ENCODE measurements at places on chromosomes 4 and X.

DNA sequence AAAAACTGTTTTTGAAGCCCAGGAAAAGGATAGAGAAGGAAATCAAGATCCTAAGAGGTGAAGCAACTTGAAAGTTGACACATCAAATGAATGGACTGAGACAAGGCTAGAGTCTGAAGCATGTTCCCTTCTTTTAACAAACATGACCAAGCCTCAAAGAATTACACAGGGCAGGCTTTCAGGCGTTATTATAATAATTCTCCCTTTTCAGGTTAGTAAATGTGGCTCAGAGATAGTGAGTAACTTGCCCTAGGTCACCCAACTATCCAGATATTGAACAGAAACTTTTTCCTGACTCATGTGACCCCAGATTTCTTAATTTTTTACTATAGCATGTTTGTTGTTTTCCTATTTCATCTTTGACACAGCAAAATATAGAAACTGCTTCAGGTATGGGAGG lies 91.7 kb downstream of the PPP1R2C start:
- H3K27ac ChIP-seq, result no peak overlapping the region
- no peaks in the 10 kb centered on the region for H3K36me3 ChIP-seq
- no peak for DNase-seq
- H3K27me3 ChIP-seq, result no peaks in the 10 kb centered on the region

DNA sequence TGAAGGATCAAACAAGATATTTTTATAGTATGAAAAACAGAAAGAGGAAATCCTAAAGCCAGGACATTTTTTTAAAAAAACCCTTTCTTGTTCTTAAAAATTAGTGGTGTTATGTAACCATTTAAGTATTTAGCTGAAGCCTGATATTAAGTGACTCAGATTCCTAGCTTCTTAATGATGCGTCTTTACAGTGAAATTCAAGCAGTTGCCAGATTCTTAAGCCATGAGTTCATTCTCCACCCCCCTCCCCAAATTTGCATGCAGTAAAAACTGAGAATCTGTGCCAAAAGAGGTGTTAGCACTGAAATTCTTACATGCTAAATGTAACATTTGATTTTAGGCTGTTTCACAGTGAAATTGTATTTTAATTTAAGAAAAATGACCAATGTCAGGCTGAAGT lies 180.8 kb downstream of the RAPGEF2 start:
- no peaks in the 10 kb centered on the region for H3K36me3 ChIP-seq
- no peak overlapping the region for H3K27ac ChIP-seq
- H3K4me1 ChIP-seq, result no peaks in the 10 kb centered on the region
- no peak for DNase-seq
- no peak overlapping the region for H3K4me3 ChIP-seq

GRCh38 chrX:30283456-30284200 lies 25.6 kb downstream of the NR0B1 start:
- no peaks in the 10 kb centered on the region for H3K4me1 ChIP-seq
- no peak overlapping the region for H3K27ac ChIP-seq
- H3K36me3 ChIP-seq, result no peaks in the 10 kb centered on the region
- DNase-seq, result no peak
- no peaks in the 10 kb centered on the region for H3K27me3 ChIP-seq

DNA sequence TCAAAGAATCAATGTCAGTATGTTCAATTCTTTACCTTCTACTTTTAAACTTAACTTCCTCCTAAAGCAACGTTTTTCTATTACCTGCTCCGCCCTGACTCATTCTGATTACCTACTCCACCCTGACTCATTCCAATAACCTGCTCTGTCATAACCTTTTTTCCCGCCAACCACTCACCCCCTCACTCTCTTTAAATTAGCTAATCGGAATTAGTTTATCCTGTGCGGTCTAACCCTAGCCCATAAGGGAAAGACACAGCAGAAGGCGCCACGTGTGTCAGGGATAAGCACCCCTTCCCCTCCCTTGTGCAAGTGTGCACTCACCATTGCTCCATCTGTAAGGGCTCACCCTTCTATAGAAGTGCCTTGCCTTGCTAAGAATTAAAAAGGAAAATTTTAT lies 64.4 kb downstream of the EIF4E start:
- H3K27me3 ChIP-seq, result no peaks in the 10 kb centered on the region
- no peak for DNase-seq
- H3K36me3 ChIP-seq, result no peaks in the 10 kb centered on the region
- no peak overlapping the region for H3K27ac ChIP-seq

GRCh38 chr4:137861682-137862081 lies 329.4 kb upstream of the PCDH18 start:
- no peaks in the 10 kb centered on the region for H3K36me3 ChIP-seq
- no peak overlapping the region for H3K4me3 ChIP-seq
- H3K27me3 ChIP-seq, result no peaks in the 10 kb centered on the region
- no peak for DNase-seq

GRCh38 chr4:85391071-85391470 lies 83.9 kb upstream of the ARHGAP24 start:
- no peaks in the 10 kb centered on the region for H3K36me3 ChIP-seq
- no peak overlapping the region for H3K27ac ChIP-seq
- DNase-seq, result no peak
- H3K27me3 ChIP-seq, result no peaks in the 10 kb centered on the region
- no peak overlapping the region for H3K4me3 ChIP-seq

GRCh38 chr4:6423575-6423974 lies 48.8 kb downstream of the PPP2R2C start:
- H3K27ac ChIP-seq, result no peak overlapping the region
- no peak overlapping the region for H3K4me3 ChIP-seq
- DNase-seq, result no peak
- no peaks in the 10 kb centered on the region for H3K36me3 ChIP-seq
- H3K27me3 ChIP-seq, result no peaks in the 10 kb centered on the region

- no peak for DNase-seq
- no peak within 1 kb of the TSS for H3K4me3 ChIP-seq
- no peaks in the 10 kb centered on the region for H3K27me3 ChIP-seq
- H3K4me1 ChIP-seq, result no peaks in the 10 kb centered on the region
Observed at GRCh38 chrX:66163849-66164411, at the start of gene HEPH. Gene HEPH (plus strand): TSS chrX:66164247. CDS start chrX:66170571, 6,324 bp downstream.

DNA sequence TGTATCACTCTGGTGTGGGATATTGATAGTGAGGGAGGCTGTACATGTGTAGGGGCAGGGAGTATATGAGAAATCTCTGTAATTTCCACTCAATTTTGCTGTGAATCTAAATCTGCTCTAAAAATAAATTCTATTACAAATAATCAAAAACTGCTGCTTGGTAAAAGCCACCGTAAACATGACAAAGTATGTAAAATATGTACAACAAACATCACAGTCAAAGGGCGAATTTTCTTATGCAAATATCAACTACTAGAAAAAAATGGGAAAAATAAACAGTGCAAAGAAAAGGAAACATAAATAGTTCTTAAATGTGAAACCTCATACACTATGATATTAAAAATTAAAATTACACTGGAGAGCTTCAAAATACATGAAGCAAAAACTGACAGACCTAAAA lies 105.1 kb upstream of the DCLK2 start:
- no peaks in the 10 kb centered on the region for H3K27me3 ChIP-seq
- no peaks in the 10 kb centered on the region for H3K36me3 ChIP-seq
- no peak overlapping the region for H3K4me3 ChIP-seq
- H3K27ac ChIP-seq, result no peak overlapping the region
- H3K4me1 ChIP-seq, result no peaks in the 10 kb centered on the region
- no peak for DNase-seq

- no peaks in the 10 kb centered on the region for H3K27me3 ChIP-seq
- H3K27ac ChIP-seq, result no peak overlapping the region
- no peak for DNase-seq
- H3K36me3 ChIP-seq, result peaks cover 3% of the 10 kb centered on the region
- no peak overlapping the region for H3K4me3 ChIP-seq
- H3K4me1 ChIP-seq, result no peaks in the 10 kb centered on the region
Observed at GRCh38 chr4:37615059-37615719, 71.0 kb downstream of the RELL1 start.

DNA sequence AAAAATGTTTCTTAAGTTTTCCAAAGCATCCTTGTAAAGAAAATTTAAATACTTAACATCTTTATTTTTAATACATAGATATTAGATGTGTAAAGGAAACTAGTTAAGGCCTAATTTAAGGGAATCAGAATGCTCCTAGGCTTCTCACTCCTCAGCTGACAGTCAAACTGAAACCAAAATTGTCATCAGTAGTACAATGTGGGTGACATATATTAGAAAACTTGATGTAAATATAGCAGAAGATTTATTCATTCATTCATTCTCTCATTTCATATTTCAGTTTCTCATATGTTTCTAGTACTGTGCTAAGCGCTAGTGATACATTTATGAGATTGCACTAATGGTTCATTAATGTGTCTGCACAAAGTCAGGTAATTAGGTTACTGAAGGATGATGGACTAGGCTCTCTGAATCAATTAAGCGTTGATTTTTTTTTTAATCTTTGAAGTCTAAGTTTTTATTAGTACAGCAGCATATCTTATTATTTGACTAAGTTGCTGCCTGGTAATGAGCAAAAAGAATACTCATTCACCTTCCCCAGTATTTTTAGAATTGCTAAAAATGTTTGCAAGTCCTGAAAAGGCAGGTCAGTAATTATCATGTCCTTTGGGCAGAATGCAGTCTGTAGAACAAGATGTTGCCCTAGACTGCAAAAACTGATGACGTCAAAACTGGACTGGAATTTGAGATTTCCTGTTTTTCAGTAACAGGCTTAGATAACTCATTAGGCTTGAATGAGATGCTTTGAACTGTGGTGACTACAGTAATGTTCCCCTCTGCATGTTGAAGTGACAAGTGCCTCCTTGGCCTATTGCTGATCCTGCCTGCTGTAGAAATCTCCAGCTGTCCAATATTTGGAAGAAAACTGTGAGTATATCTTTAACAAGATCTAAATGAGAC lies 128.7 kb downstream of the ARHGAP24 start:
- no peak overlapping the region for H3K27ac ChIP-seq
- H3K36me3 ChIP-seq, result no peaks in the 10 kb centered on the region
- H3K4me1 ChIP-seq, result no peaks in the 10 kb centered on the region
- H3K27me3 ChIP-seq, result no peaks in the 10 kb centered on the region

DNA sequence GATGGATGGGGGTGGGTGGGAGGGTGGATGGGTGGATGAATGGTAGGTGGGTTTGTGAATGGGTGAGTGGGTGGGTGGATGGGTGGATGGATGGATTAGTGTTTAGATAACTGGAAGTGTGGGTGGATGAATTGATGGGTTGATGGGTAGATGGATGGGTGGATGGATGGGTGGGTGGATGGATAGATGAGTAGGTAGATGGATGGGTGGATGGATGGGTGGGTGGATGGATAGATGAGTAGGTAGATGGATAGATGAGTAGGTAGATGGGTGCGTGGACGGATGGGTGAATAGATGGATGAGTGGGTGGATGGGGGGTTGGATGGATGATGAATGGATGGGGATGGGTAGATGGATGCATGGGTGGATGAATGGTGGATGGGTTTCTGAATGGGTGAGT lies 20.3 kb upstream of the ASMTL start:
- no peak for DNase-seq
- peaks cover 36% of the 10 kb centered on the region for H3K4me1 ChIP-seq
- H3K27me3 ChIP-seq, result no peaks in the 10 kb centered on the region
- peaks cover 12% of the 10 kb centered on the region for H3K36me3 ChIP-seq
- H3K27ac ChIP-seq, result no peak overlapping the region

GRCh38 chr4:2583517-2583916 lies 47.1 kb downstream of the FAM193A start:
- DNase-seq, result no peak
- peaks cover 7% of the 10 kb centered on the region for H3K4me1 ChIP-seq
- H3K27me3 ChIP-seq, result no peaks in the 10 kb centered on the region
- no peaks in the 10 kb centered on the region for H3K36me3 ChIP-seq
- no peak overlapping the region for H3K27ac ChIP-seq
- H3K4me3 ChIP-seq, result no peak overlapping the region

DNA sequence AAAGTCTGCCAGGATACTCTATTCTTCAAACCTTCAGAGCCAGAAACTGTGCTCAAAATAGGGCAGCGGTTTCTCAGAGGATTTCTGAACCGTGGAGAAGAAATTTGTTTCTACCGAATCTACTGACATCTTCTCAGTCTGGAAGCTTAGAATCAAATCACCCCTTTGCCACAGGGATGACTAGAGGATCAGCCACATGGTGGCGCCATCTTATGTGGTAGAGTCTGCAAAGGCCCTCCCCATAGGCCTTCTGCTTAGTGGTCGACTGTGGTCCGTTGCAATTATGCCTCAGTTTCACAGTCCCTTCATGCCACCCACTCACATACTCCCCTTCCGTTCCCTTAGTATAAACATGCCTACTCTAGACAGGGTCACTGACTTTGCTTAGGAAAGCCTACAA lies 680.7 kb upstream of the SPANXN1 start:
- no peak overlapping the region for H3K4me3 ChIP-seq
- H3K27ac ChIP-seq, result no peak overlapping the region
- no peaks in the 10 kb centered on the region for H3K4me1 ChIP-seq
- H3K36me3 ChIP-seq, result no peaks in the 10 kb centered on the region

DNA sequence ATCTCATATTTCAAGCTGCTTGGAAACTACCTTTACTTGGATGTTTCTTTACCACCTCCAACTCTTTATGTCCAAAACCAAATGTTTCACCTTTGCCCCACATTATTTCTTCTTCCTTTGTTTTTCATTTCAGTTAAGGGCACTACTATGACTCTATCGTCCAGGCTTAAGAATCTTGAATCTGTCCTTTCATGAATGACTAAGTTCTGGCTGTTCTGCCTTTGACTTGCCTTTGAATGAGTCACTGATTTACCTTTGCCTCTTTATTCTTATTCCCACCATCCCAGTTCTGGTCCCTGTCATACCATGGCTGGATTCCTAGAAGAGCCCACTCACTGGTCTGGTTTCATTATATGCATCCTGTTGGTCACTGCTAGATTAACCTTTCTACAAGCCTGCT lies 30.6 kb upstream of the PLAC1 start:
- no peak overlapping the region for H3K27ac ChIP-seq
- no peaks in the 10 kb centered on the region for H3K27me3 ChIP-seq
- H3K36me3 ChIP-seq, result no peaks in the 10 kb centered on the region
- no peaks in the 10 kb centered on the region for H3K4me1 ChIP-seq
- H3K4me3 ChIP-seq, result no peak overlapping the region
- no peak for DNase-seq

DNA sequence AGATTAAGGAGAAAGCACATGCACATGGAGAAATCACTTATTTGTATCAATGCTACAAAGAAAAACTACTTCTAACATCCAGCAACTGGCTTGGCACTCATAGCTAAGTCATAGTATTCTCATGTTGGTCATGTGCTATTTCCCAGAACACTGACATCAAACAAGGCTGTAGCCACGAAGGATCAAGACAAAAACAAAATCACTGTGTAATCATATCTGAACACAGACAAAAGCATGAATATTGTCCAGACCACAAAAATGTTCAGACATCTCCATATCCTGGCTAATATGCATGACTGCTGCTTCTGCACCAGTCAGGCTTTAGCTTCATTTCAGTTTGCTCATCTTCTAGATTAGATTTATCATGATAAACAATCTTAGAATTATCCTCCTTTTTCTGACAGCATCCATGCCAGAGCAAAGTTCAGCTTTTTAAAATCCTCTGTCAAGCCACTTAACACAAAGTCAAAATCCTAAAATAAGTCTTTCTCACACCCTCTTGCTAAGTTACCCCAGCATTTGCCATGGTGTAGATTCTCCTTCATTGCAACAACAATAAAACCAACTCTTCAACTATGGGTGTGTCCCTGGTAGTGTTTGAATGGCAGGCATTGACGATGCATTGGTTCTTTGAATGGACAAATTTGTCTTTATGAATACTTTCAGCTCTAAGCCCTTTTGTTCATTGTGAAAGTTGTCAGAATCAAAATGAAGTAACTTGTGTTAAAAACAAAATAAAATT lies 39.1 kb upstream of the NPFFR2 start:
- no peaks in the 10 kb centered on the region for H3K4me1 ChIP-seq
- no peak overlapping the region for H3K4me3 ChIP-seq
- no peak overlapping the region for H3K27ac ChIP-seq
- no peaks in the 10 kb centered on the region for H3K36me3 ChIP-seq

All from effector memory CD4-positive, alpha-beta T cell (primary cell).